ENCODE measurements at places on chromosomes 7 and 10.

DNA sequence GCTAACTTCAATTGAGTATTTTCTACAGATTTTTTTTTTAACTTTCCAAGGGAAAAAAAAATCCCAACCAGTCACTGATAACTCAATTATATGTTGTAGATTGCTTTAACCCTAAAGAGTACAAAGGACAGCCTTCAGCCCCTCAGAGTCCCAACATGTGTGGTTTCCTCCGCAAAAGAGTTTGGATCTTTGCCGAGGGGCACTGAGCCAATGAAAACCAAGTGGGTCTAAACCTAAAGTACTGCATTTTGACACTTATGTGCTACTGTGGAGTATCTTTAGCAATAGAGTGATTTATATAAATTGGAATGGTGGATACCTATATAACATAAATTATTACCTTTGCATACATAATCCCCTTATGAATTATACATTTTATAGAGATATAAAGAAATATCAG is 91.5 kb downstream of the SEMA3D start:
- no peak for DNase-seq

DNA sequence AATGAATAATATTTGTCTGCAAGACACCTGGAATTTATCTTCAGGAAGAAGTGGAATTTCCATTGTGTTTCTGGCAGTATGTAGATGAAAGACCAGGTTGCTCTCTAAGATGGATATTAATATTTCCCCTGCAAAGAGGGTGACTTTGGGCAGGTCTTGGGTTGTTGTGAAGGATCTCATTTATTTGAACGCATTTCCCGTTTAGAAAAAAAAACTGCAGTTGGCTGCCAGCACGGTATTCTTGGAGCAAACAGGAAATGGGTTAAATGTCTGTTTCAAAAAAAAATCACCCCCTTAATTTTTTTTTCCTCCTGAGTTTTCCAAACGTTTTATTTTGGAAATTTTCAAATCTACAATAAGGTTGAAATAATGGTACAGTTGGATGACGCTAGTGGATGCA is 11.5 kb downstream of the EIF4H start:
- no peak for DNase-seq

- no peak for DNase-seq
These were observed 137.1 kb downstream of the SLC25A13 start for GRCh38 chr7:96184783-96185182.

- no peak for DNase-seq
These were observed 40.2 kb upstream of the PRSS58 start for GRCh38 chr7:142298009-142298408.

DNA sequence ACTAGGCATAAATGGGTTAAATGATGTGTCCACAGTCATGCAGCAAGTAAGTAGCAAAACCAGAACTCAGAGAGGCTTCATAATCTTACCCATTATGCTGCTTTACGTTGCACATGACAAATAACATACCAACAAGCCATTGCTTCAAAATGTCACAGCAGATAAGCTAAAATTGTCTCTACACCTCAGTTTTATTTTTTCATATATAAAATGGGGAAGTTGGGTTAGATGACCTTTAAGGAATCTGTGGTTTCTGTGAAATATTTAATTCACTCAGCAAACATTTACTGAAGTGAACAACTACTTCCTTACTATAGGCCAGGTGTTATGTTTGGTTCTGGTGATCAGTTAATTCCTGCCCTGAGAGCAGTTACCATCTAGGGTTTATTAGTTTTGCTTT is 2.2 kb upstream of the ASCC1 start:
- DNase-seq: no peak

DNA sequence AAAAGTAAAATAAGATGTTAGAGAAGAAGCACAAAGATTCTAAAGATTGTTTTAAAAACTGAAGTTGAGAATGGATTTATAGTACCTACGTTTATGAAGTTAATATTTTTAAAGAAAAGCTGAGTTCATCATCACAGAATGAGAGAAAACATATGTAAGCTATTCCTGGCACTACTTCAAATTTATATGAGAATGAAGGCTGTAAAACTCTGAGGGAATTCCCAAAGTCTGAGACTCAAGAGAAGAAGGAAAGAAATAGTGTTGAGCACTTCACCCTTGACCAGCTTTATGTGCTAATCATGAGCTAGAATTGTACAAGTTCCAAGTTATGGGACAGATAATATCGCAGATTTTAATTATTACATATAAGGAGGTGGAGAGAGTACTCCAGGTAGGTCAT is 323.7 kb upstream of the GNAI1 start:
- DNase-seq: no peak

DNA sequence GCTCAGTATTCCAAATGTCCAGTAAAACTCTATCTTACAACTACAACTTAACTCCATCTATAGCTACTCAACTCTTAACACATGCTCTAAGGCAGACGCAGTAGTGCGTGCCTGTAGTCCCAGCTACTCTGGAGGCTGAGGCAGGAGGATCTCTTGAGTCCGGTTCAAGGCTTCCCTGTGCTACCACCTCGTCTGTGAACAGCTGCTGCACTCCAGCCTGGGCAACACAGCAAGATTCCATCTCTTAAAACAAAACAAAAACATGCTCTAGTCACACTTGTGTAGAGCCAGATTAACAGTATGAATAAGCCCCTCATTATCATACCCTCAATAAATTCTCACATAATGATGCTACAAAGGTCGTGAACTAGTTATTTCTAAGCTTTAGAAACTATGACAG is 3.6 kb downstream of the BAZ1B start:
- no peak for DNase-seq

- DNase-seq: no peak
These were observed 113.7 kb upstream of the PDLIM1 start for GRCh38 chr10:95404462-95404858.

DNA sequence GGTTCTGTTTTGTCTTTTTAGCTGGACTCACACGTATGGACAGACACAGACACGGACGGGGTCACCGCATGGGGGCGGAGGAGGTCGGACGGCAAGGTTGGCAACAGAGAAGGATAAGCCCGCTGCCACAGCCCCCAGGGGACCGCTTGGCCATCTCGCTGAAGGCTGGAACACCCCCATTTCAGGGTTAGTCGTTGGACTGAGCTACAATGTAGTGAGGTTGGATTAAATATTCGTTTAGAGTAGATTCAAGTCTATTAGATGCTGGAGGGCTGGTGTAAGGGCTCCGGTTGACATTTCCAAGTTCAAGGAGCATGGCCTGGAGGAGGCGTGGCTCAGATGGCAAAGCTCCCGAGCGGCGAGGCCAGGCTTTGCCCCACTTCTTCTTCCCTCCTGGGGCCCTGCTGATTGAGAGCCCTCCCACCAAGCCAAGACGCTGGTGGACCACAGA is 35.2 kb downstream of the PPIF start:
- no peak for DNase-seq

GRCh38 chr10:5806745-5807144 is 6.5 kb downstream of the GDI2 start:
- no peak for DNase-seq

- DNase-seq: no peak
These were observed 15.6 kb downstream of the ATG9B start for GRCh38 chr7:151008511-151009323.

GRCh38 chr7:17485368-17485767 is 186.9 kb downstream of the AHR start:
- no peak for DNase-seq

GRCh38 chr7:107186240-107186639 is 17.4 kb downstream of the HBP1 start:
- DNase-seq: no peak

DNA sequence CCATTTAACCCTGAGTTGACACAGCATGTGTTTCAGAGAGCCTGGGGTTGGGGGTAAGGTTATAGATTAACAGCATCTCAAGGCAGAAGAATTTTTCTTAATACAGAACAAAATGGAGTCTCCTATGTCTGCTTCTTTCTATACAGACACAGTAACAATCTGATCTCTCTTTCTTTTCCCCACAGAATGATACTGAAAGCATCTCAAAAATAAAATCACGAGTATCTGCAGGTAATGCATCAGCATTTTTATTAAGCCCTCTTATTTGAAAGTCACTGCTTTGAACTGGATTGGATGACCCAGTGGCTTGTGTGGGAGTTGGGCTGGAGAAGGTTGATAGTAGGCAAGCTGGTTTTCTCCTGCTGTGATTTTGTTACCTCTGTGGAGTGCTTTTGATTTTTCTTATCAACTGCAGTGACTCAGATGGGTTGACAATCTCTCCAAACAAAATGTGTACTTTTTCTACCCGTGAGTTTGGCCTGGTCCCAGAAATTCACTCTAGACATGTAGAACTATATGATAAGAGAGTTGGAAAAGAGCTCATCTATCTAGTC is 253.5 kb upstream of the PRKCQ start:
- no peak for DNase-seq

DNA sequence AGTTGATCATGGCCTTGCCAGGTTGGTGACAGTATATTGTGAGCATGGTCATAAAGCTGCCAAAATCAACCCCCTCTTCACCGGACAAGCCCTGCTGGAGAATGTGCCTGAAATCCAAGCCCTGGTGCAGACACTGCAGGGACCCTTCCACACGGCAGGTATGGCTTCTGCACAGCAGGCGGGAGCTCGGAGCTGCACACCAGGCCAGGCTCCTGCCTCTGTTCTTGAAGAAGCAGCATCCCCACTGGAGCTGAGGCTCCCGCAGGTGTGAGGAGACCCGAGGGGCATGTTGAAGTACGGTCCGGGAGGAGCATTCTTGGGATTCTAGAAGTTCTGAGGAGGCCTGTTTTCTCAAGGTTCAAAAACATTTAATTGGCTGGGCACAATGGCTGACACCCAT is 12.7 kb downstream of the DHTKD1 start:
- DNase-seq: no peak

DNA sequence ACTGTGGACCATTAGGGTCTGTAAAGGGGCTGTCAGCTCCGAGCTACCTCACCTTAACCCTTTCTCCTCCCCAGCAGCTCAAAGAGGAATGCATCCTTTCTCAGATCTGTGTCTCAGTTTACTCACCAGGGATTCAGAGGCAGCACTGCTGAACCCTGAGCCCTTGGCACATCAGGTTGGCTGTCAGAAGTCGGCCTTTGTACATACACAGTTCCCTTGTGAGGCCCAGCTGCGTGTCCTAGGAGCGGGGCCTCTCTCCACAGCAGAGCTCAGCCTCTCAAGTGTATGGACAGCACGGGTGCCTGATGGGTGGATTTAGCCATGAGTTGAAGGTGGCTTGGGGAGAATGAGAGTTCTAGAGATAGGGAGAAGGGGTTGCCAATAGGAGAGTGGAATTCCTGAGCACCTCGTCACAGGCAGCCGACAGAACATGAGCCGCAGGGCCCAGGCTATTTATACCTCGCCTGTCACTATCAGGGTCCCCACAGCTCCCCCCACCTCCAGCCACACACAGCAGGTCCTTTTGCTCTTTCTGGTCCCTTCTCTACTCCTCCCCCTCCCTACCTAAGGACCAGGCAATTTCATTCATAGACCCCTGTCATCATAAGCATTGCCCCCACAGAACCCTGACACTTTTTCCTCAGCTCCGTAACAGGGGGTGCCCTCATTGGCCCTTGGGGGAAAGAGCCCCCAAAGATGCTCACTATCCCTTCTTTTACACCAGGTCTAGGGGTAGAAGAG is 2.1 kb upstream of the FLNC start:
- no peak for DNase-seq

DNA sequence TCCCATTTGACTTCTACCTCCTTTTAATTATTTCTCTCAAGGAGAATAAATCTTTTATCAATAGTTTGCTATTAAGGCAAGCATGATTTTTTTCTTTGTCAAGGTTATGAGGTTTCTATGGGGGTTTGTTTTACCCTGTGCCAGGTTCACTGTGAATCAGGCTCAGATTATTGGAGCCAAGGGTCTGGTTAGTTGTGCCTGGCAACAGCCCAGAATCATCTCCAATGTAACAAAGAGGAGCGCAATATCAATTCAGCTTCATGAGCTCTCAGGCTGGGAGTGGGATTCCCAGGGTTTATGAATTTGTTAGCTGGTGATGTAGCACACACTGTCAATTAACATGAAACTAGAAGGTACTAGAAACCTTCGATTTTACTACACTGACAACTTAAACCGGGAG is 73.2 kb downstream of the AASS start:
- no peak for DNase-seq

- DNase-seq: no peak
These were observed 253.6 kb downstream of the ELFN1 start for GRCh38 chr7:1923409-1924257.

DNA sequence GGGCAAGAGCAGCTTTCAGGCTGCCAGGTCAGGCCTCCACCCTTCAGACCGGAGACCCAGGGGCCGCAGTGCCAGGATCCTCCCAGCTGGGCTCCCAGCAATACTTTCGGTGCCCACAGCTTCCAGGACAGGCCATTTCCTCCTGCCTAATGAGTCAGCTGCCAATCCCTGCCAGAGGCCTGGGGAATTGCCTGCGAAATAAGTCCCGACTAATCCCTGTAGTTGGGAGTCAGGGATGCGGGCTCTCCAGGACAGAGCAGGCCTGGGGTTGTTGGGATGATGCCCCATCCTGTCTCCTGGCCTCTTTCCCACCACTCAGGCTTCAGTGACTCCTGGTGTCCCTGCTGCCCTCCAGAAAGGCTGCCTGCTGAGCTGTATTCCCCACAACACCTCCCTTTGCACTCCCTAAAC is 143.5 kb upstream of the UNC5B start:
- DNase-seq: no peak

- DNase-seq: no peak
These were observed 128.2 kb upstream of the CHST15 start for GRCh38 chr10:124221356-124222317.

- no peak for DNase-seq
These were observed 15.0 kb downstream of the INSIG1 start for GRCh38 chr7:155312633-155313032.

- DNase-seq: no peak
These were observed 149.0 kb upstream of the TMEM106B start for GRCh38 chr7:12062062-12062461.
